B cell (primary cell): ENCODE measurements at places on chromosomes 11 and 22.
A peak's percentile ranks its signal among the peaks of the same experiment; 100 is the strongest.

GRCh38 chr11:18578975-18579598 is 9.4 kb downstream of the UEVLD start:
- no peak for DNase-seq

DNA sequence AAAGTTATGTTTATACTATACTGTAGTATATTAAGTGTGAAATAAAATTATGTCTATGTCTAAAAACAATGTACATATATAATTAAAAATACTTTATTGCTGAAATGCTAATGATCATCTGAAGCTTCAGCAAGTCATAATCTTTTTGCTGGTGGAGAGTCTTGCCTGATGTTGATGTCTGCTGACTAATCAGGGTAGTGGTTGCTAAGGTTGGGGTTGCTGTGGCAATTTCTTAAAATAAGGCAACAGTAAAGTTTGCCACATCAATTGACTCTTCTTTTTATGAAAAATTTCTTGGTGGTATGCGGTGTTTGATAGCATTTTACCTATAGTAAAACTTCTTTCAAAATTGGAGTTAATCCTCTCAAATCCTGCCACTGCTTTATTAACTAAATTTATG is 21.4 kb downstream of the INSC start:
- DNase-seq, result no peak

DNA sequence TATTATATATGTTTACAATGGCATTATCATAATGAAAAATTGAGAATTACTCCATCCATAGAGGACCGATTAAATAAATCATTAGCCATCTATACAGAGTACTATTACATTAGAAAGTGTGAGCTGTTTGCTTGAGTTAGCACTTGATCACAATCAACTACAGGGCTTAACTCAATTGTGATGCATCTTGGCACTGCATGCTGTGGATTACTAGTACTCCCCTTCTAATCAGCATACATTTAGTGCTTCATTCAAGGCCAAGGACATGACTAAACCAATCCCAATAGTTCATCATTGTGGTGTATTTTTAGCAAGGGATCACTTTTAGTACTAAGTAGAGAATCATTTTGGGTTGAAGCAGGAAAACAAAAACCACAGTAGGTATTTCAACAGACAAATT is 23.5 kb upstream of the ARHGAP42 start:
- DNase-seq, result no peak

DNA sequence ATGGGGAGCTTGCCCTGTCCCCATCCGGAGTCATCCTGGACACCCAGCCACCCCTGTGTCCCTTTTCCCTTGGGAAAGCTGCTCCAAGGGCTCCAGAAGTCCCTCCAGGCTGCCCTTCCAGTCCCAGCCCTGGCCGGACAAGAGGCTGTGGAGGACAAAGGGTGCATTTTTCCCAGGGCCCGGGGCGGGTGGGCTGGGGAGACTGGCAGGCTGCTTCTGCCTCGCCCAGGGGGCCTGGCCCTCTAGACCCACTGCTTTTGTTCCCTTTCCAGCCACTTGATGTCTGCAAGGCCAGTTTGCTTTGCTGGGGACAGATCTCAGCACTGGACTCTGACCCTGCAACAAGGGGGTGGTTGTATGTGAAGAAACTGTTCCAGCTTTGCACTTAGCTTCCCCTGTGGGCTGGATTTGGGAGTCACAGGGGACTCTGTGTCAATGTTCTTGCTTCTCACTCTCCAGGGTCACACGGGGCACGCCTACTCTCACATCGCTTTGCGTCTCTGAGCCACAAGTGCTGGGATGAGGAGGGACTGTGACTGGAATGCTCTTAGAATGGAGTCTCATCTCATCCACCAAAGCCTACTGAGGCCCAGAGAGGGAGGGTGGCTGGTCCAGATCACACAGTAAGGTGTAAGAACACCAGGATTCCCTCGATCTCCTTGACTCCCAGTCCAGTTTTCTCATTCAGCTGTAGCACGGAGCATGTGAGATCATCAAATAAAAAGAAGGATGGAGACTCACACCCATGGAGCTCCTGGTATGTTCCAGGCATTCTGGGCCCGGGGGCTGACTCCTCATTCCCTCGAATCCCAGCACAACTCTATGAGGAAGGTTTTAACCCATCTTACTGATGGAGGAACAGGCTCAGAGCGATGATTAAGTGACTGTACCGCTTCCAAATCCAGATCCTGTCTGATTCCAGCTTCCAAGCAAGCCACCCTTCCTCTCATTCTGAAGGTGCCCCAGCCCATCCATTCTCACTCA is 59.9 kb downstream of the FBXO7 start:
- no peak for DNase-seq

GRCh38 chr11:28269586-28269985 is 161.4 kb downstream of the METTL15 start:
- DNase-seq, result no peak

- DNase-seq, result peak; percentile 31
Observed at GRCh38 chr11:20353829-20354434, 9.6 kb upstream of the HTATIP2 start.

- DNase-seq, result no peak
Observed at GRCh38 chr11:85762226-85762625, 48.7 kb downstream of the SYTL2 start.

- peak; percentile 23 for DNase-seq
Observed at GRCh38 chr11:128311742-128312719, 275.3 kb downstream of the ETS1 start.

- DNase-seq, result no peak
Observed at GRCh38 chr11:17585911-17586695, 39.0 kb downstream of the OTOG start.

GRCh38 chr11:77080643-77081210 is 14.0 kb downstream of the CAPN5 start:
- DNase-seq, result no peak
